Left kidney (tissue), 8 donors: ENCODE measurements at places on chromosomes 2 and 18. TPM values are rescaled to one million over a fixed set of nuclear protein-coding genes. Genes with fewer than 3 reads are reported as not detected.

DNA sequence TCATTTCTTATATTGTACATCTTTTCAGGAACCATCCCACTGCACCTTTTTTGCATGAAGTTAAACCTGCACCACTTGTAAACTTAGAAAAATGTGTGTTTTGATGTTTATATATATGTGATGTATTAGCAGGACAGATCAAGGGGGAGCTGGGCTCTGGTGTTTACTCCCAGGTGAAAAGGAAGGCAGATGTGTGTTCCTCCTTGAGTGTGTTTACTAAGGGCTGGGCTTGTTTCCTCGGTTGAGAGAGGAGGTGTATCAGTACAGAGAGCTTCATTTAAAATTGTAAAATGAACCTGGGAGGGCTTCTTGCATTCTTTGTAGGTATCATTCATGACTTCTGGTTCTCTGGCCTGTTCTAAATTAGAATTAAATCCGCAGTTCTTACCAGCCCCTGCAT is 14.8 kb downstream of the LPIN1 start:
- DNase-seq, result no peak

- DNase-seq, result no peak
Measured at GRCh38 chr2:68000170-68000825, 62.5 kb downstream of the C1D start.

- no peak for DNase-seq
Measured at GRCh38 chr2:98296440-98296839, 49.8 kb upstream of the CNGA3 start.

DNA sequence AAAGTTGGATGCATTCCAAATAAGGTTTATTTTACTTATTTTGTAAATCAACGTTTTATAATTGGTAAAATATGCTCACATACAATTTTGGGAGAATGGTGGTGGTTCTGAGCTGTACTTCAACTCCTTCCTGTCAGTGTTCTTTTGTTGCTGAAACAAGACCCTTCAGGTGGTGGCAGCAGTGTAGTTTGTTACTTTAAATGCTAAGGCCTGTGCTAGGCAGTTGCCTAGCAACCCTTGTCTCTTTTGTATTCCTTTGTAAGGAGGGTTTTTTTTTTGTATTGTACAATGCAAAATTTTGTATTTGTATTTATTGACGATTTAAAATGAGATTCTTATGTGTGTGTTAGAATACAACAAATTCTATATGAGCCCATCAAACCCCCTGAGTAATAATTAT is 166.0 kb upstream of the FAM98A start:
- peak; percentile 43 for DNase-seq

- DNase-seq, result no peak
Measured at GRCh38 chr2:134259994-134260393, 6.1 kb downstream of the MGAT5 start.

- DNase-seq, result no peak
Measured at GRCh38 chr18:32366586-32367538, 103.8 kb downstream of the GAREM1 start.

DNA sequence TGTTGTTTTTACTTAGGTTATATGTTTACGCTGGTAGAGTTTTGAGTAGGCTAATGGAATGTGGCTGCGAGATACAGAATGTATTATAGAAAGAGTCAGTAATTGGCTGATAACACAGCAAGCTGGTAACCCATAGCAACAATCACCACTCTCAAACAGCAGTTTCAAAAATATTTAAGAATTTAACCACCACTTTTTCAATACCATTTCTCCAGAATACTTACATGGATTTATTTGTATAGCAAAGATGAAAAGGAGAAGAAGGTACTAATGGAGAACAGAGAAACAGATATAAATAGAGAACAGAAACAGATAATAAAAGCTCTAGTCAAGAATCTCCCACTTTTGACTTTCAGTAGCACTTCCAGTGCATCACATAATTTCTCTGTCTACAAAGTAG is 188.3 kb upstream of the SLC39A10 start:
- DNase-seq, result no peak

The STON1 gene
- 39.3 TPM for polyA plus RNA-seq

The IL1RL1 gene
- 0.48 TPM for polyA plus RNA-seq

The ADCYAP1 gene
- 0.10 TPM for polyA plus RNA-seq

The GPC1 gene
- polyA plus RNA-seq, result 28.1 TPM

The GRB14 gene
- 62.5 TPM for polyA plus RNA-seq

The CD226 gene
- 3.4 TPM for polyA plus RNA-seq

The MEIS1 gene
- polyA plus RNA-seq, result 164 TPM
